ENCODE measurements at places on chromosomes 6 and 20.
A peak's percentile ranks its signal among the peaks of the same experiment; 100 is the strongest.

DNA sequence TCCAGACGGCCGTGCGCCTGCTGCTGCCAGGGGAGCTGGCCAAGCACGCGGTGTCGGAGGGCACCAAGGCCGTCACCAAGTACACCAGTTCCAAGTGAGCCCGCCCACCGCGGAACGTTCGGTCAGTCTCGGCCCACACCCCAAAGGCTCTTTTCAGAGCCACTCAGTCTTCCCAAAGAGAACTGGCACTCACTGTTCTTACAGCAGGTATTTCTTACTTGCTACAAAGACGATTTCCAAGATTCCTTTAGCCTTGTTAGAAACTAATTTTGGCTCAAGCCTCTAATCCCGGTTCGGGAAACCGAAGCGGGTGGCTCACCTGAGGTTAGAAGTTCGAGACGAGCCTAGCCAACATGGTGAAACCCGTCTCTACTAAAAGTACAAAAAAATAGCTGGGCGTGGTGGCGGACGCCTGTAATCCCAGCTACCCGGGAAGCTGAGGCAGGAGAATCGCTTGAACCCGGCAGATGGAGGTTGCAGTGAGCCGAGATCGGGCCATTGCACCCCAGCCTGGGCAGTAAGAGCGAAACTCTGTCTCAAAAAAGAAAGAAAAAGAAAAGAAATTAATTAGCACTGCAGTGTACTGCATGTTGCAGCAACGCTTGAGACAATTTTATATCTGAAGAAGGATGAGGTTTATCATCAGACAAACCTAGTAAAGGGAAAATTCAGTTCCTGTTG, 73.1 kb downstream of the OR2B2 start:
- DNase-seq = peak; percentile 45

DNA sequence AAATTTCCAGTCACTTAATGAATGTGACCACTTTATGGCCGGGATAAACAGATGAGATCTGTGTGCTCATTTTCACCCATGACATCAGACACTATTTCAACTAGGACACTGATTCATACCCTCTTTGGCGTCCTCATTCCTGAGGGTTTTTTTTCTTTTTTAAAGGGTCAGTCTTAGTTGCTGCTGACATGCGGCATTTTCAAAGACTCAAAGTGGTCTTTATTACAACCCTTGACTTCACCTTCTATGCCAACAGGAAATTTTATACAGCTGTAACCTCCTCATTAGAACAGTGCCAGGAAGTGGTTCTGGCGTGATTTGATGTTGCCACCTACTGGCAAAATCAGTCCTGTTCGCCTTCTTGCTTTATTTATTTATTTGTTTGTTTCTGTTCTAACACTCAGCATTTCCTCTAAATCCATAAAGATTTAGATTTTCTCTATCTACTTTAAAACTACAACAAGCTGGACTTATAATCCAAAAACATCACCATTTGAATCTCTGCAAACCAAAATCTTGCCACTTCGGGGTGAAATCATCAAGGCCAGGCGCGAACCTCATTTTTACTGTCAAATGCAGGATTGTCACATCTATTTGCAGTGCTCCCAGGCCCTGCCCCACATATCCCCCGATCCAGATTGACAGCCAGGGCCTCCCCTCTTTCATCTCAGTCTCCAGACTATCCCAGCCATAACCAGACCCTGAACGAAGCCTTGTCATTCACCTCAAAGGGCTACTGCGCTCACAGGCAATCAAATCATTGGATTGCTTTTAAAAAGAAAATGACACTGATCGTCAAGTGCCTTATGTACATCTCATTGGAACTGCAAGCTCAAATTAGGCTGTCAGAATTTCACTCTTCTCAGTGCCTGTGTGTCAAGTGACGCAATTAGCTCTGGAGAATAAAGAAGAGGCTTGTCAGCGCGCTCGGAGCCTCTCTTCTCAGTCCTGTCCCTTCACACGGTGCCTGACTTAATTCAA, 77.5 kb downstream of the C6orf118 start:
- no peak for DNase-seq

DNA sequence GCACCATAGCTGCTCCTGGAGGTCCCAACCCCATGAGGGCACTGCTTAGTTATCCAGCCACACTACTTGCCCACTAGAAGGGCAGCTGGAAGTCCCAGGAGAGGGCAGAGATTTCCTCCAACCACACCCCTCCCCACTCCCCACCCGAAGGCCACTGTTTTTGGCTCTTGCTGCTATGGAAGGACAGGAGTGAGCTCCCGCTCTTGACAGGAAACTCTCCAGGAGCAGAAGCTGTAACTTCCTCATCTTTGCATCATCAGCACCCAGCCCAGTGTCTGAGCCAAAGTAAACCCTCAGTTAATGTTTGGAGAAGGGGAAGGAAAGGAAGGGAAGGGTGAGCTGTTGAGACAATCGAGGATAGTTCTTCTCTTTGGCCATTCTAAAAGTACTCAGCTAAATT, 120.7 kb downstream of the MTFR2 start:
- no peak for DNase-seq

DNA sequence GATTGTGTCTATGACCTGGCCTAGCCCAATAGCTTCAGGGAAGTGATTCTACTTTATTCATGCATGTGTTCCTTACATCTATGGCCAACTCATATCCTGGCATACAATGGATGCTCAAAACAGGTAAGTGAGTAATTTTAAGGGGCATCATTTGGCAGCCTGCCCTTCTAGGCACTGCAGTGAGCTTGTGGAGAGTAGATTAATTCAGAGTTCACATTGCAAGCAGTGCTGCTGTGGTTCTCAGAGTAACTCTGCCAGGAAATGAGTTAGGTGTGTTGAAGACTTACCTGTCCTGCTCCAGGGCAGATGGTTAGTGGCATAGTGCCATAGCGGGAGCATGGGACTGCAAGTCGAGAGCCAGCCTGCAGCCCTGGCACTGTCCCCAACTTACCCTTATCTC, 158.0 kb downstream of the SCP2D1 start:
- no peak for DNase-seq

- DNase-seq = no peak
These were observed 209.5 kb downstream of the FNDC1 start for GRCh38 chr6:159378411-159379328.

DNA sequence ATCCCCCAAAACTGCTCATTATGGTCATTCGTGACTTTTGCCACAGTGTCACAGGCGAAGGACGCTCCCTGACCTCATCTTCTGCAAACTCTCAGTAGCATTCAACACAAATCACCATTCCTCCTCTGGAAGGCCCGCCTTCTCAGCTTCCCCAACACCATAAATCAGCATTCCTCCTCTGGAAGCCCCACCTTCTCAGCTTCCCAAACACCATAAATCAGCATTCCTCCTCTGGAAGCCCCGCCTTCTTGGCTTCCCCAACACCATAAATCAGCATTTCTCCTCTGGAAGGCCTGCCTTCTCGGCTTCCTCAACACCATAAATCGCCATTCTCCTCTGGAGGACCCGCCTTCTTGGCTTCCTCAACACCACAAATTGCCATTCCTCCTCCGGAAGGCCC, 288.0 kb upstream of the AGPAT4 start:
- DNase-seq = no peak

GRCh38 chr20:51366155-51366886, 176.2 kb downstream of the NFATC2 start:
- DNase-seq = no peak

DNA sequence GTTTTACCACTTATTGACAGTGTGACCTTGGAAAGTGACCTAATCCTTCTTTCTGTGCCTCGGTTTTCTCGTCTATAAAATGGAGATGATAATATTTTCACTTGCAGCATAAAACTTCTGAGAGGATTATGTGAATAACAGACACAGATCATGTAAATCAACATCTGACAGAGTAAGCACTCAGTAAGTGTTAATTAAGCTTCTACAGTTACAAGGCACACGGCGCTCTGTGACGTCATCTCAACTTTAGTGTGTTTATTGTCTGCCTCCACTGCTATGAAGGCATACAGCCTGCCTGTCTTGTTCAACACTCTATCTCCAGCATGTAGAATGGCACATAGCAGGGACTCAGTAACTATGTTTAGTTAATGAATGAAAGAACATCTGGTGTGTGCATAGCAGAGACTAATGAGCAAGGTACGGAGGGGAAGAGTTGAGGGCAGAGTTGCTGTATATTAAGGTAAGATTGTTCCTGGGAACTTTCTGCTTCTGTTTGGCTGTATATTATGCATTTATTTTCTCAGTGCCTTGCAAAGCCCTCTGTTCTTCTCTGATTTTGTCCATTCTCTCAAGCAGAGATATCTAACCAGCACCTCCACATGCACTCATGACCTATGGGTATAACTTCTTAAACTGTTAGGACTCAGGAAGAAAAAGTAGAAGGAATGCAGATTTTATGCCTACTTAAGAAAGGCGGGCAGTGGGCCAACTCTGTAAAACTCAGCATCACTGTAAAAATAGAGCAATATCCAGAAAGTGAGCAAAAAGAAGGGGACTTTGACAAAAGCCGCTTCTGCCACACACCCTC, 66.4 kb upstream of the STMND1 start:
- peak; percentile 36 for DNase-seq

DNA sequence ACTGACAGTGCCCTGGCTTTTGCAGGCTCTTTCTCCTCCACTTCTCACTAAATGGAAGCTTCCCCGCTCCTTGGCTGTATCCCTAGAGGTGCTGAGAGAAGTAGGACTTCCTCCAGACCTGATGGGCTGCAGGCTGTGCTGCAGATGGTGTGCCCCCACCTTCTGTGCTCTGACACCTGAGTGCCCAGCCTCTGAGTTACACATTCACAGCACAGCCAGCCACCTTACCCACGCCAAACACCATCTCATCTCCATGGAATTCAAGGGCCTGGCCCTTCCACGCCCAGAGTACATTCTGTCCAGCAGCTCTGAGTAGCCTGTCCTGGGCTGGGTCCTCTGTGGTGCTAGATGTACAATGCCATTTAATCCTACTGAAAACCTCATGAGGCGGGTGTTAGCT, 5.3 kb downstream of the SFTA2 start:
- no peak for DNase-seq

GRCh38 chr6:52697903-52698302, 27.0 kb downstream of the TMEM14A start:
- peak; percentile 3 for DNase-seq

- DNase-seq = no peak
These were observed 547.6 kb downstream of the HAO1 start for GRCh38 chr20:7392542-7393206.

GRCh38 chr20:3237011-3237957, 1.7 kb downstream of the SLC4A11 start:
- no peak for DNase-seq

DNA sequence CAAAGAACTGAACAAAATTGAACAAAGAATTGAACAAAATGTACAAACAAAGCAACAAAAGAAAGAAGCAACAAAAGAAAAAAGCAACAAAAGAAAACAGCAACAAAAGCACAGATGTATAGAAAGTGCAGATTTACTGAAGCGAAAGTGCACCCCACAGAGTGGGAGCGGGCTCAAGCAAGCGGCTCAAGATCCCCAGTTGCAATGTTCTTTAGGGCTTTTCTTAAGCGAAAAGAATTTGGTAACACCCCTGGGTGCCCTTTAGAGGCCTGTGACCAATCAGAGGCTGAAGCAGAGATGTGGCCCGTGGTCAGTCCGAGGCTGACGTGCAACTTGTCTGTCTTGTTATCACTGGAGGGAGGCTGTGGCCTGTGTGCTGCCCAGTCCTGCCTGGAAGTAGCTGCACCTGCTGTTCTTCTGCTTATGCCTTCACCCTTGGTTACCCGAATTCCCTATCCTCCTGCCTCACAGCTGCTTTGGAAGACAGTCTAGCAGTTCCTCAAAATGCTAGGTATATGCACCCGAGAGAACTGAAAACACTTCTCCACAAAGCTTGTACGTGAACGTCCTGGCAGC, 13.2 kb upstream of the KIF25 start:
- DNase-seq = no peak

DNA sequence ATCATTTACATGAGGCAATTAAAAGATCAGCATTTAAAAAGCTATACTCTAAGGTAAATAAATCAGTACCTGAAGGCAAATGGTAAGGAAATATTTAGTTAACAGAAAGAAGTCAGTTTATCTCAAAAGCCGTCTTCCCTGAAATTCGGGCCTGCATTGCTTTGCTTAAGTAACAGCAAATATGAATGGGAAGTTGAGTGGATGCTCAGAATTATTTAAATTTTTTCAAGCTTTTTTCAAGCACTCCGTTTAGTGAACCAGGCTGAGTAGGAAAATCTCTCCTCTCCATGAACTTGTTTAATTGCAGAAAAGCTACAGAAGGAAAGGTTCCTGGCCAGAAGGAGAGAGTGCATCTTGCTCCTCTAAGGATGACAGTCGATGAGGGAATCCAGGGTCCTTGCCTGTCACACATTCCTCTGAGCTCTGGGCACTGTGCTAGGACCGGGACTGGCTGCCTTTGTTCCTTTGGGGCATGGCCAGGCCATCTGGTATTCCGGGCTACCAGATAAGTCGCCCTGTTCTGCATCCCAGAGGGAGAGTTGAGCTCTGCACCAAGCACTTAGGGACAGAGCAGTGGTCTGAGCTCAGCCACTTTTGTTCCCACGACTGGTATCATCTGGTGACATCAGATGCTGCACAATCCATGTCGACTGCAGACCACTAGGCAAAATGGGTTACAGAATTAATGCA, 77.6 kb downstream of the RIN2 start:
- DNase-seq = no peak

- DNase-seq = peak; percentile 84
These were observed 22.8 kb downstream of the SRSF3 start for GRCh38 chr6:36616893-36617521.

GRCh38 chr6:68958327-68958726, 323.2 kb downstream of the ADGRB3 start:
- DNase-seq = peak; percentile 55

- DNase-seq = no peak
These were observed 164.9 kb downstream of the UTRN start for GRCh38 chr6:144449911-144450597.

DNA sequence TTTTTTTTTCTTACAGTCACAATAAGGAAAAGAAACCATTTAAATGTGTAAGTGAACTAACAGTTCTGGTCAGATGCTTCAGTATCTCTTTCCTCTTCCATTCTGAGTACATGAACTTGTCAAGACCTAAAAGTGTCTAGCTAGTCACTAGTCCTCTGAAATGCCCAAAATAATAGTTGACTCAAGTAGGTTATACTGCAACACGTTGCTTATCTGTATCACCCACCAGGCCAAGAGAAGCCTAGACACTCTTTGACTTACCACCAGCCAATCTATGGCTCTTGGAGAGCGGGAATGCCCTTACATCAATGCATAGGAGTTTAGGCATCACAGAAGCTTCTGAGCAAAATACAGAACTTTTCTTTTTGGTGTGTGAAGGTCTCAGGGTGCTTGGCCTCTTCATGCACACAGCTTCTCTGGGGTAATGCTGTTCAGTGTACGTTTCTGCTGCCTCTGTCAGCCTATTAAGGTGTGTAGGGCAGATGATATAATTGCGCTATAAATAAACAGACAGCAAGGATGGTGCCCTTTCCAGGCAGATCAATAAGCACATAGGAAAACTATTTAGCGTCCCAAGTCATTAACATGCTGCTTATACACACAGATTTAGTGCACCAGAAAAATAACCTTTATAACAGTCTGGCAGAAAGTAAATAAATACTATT, 7.8 kb upstream of the GFOD1 start:
- no peak for DNase-seq

- DNase-seq = no peak
These were observed 21.4 kb downstream of the BPIFA1 start for GRCh38 chr20:33257237-33257636.

GRCh38 chr20:24070679-24071078, 82.1 kb upstream of the GGTLC1 start:
- no peak for DNase-seq

- no peak for DNase-seq
These were observed 54.4 kb downstream of the ARFGEF2 start for GRCh38 chr20:48975955-48976354.

- DNase-seq = peak; percentile 30
These were observed 434 bp downstream of the ZKSCAN4 start for GRCh38 chr6:28251661-28252008.

Data from NCI-H2171 treated with DMSO at 0.1 percent for 48 hours (cell line).